HCEC 1CT (cell line): ENCODE measurements at places on chromosomes 12 and 14.
A peak's percentile ranks its signal among the peaks of the same experiment; 100 is the strongest.

DNA sequence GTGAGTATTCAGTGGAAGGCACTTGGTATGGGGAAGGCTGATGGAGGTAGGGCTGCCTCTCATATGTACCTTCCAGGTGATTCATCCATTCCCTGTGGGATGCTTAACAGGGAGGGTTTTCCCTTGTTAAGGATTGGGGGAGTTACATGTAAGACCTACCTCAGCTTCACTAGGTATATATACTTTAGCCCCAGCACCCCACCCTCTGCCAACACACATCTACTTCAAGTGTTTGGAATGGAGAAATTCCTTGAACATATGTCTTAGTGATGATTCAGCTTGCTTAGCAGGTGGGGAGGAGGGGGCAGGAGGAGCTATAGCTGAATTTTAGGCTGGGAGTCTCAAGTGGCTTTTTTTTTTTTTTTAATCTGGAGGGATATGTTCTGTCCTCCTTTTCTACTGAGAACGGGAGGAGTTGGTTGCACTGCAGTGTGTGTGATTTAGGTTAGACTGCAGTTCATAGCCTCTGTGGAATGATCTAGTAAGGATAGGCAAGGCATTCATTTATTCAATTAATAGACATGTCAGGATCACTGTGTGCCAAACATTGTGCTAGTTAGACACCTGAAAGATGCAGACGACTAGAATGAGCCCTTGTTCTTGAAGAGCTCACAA lies 1.7 kb downstream of the PIP4K2C start:
- peak; percentile 38 for DNase-seq

DNA sequence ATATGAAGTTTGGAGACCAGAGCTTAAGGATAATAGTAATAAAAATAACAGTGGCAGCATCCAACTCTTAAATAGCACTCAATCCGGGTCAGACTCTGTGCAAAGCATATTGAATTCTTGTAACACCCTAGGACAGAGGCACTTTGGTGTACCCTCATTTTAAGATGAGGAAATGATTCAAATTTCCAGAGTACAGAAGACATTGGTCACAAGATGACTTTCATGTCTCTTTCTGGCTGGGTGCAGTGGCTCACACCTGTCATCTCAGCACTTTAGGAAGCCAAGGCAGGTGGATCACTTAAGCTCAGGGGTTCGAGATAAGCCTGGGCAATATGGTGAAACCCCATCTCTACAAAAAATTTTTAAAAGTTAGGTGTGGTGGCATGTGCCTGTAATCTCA lies 235.8 kb downstream of the SLC15A4 start:
- no peak for DNase-seq

- no peak for DNase-seq
Observed at GRCh38 chr12:6146509-6146908, 22.0 kb upstream of the VWF start.

DNA sequence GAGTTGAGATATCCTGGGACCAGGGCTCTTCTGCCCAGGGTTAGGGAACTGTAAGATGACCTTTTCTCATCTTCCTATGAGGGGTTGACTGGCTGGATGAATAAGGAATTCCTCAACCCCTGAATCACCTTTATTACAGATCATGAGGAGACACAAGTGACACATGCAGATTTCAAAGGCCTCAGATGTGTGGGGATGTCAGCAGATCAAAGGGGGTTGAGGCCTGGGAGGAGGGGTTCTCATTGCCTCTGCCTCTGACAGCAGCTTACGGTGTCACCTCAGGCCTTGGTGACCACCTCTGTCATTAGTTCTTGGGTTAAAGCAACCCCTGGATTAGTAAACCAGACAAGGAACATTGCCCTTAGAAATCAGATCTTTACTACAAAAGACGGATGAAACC lies 2.1 kb upstream of the KRT72 start:
- DNase-seq = no peak

GRCh38 chr14:54674046-54674741 lies 107.3 kb downstream of the SAMD4A start:
- DNase-seq = no peak

DNA sequence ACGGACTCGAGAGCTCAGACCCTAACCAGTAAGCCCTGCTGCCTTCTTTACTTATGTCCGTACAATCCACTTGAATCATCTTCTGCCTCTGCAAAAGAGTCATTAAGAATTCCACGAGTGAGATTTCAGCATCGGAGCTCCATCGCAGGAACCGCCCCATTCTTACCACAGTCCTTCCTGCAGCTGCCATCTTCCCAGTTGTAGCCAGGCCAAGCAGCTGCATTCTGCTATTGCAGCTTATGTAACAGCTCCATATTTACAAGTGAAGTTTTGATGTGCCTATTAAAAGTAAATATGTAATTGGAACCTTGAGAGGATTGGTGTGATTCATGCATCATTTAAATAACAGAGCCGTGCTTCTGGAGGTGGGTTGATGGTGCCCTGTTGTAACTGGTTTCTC lies 157.4 kb downstream of the KICS2 start:
- no peak for DNase-seq

- DNase-seq = no peak
Observed at GRCh38 chr14:95095996-95096395, 61.3 kb downstream of the DICER1 start.

- DNase-seq = no peak
Observed at GRCh38 chr12:111887926-111888745, 46.1 kb downstream of the MAPKAPK5 start.

GRCh38 chr12:66735275-66735674 lies 56.4 kb upstream of the GRIP1 start:
- DNase-seq = no peak

GRCh38 chr14:101726954-101727302 lies 34.6 kb upstream of the PPP2R5C start:
- no peak for DNase-seq

- peak; percentile 76 for DNase-seq
Observed at GRCh38 chr14:61145903-61146481, 135.1 kb downstream of the TMEM30B start.

GRCh38 chr12:53590652-53591051 lies 35.5 kb downstream of the ATF7 start:
- no peak for DNase-seq

- peak; percentile 57 for DNase-seq
Observed at GRCh38 chr14:23056145-23056955, 970 bp downstream of the CDH24 start.

DNA sequence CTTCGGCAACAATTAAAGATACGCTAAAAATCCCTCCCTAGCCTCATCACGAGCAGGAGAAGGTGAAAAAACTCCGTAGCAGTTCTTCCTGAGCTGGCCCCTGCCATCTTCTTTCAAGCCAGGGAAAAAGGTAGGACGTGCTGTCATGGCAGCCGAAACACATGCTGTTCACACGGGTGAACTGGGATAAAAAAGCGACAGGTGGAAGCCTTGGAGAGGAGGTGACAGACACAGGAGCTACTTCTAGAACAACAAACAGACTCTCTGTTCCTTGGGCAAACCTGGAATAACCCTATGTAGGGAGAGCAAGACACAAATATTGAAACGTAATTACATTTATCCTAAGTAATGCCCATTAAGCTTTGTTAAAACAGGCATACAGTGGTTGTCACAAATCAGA lies 81.3 kb downstream of the KCNK10 start:
- no peak for DNase-seq

- DNase-seq = no peak
Observed at GRCh38 chr14:55074662-55075061, 23.2 kb downstream of the MAPK1IP1L start.

DNA sequence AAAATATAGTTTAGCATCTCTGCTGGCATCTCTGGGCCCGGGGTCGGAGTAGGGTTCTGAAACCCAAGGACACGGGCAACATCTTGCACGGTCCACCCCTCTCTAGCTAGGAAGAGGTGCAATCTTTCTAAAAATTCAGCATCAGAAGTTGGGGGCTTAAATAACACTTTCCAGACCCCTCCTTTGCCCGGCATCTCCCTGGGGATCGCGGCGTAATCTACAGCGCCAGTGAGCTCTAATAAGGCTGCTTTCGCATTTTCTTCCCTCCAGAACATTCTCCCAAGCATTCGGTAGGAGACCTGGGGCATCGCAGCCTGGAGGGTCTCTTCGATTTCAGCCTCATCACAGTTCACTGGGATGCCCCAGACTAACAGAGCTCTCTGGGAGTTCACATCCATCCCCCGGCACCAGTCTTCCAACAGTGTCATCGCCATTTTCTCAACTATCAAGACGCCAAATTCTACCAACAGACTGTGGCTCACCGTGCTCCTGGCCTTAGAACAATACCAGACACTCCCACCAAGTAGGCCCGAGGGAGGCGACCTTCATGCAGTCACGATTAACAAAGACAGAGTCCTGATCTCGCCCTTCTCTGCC lies 880 bp downstream of the PNMA1 start:
- DNase-seq = peak; percentile 4

GRCh38 chr14:41608681-41609390 lies 2.2 kb downstream of the LRFN5 start:
- no peak for DNase-seq

DNA sequence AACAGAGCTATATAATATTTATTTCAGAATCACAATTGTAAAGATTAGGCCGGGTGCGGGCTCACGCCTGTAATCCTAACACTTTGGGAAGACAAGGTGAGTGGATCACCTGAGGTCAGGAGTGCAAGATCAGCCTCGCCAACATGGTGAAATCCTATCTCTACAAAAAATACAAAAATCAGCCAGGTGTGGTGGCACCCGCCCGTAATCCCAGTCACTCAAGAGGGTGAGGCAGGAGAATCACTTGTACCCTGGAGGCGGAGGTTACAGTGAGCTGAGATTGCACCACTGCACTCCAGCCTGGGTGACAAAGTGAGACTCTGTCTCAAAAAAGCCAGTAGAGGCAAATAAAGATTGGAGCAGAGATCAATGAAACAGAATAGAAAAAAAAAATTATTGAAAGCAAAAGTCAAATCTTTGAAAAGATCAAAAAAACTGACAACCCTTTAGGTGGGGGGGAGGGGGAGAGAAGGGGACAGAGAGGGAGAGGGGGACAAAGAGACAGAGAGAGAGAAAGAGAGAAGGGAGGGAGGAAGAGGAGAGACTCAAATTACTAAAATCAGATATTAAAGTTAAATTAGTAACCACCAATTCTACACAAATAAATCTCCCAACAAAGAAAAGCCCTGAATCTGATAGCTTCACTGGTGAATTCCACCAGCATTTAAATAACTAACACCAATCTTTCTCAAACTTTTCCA lies 52.4 kb upstream of the AP4S1 start:
- no peak for DNase-seq

GRCh38 chr12:48216785-48217184 lies 13.7 kb upstream of the OR10AD1 start:
- no peak for DNase-seq

DNA sequence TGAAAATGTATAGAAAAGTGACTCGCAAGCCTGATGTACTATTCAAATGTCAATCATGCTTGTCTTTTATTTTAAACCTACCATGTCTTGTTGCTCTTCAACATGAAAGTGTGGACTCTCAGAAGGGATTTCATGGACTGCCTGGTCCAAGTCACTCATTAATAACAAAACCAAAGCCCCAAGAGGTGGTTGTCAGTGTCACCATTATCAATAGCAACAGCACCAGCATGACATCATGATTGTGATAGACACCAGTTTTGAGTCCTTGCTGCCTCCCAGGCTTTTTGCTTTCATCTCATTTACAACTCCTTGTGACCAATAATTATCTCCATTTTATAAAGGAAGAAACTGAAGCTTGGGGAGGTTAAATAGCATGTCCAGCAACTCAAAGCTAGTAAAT lies 112.0 kb upstream of the TMPO start:
- DNase-seq = no peak

- no peak for DNase-seq
Observed at GRCh38 chr12:51005671-51006070, 20.5 kb downstream of the SLC11A2 start.

DNA sequence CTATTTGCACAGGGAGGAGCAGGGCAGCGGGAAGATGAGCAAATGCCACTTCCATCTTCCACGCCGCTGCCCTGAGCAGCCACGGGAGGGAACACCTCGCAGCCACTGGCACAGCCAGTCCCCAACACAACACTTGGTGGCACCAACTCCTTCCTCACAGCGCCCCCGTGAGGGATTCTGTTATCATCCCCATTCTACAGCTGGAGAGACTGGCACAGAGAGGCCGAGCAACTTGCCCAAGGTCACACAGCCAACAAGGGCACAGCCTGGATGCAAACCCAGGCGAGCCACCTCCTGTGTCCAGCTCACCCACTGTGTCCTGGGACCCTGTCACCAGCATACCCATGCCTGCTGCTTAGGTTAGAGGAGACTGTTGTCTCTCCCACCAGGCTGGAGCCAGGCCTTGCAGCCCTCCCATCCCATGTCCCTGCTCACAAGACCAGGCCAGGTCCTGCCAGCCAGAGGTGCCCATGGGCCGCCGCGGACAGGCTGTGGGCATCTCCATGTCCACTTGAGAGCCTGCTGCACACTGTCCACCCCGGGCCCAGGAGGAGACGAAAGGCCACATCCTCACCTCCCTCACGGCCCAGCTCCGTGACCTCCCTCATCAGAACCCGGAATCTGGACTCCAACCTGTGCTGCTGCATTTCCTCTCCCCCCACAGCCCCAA lies 57.0 kb downstream of the NCOR2 start:
- no peak for DNase-seq

DNA sequence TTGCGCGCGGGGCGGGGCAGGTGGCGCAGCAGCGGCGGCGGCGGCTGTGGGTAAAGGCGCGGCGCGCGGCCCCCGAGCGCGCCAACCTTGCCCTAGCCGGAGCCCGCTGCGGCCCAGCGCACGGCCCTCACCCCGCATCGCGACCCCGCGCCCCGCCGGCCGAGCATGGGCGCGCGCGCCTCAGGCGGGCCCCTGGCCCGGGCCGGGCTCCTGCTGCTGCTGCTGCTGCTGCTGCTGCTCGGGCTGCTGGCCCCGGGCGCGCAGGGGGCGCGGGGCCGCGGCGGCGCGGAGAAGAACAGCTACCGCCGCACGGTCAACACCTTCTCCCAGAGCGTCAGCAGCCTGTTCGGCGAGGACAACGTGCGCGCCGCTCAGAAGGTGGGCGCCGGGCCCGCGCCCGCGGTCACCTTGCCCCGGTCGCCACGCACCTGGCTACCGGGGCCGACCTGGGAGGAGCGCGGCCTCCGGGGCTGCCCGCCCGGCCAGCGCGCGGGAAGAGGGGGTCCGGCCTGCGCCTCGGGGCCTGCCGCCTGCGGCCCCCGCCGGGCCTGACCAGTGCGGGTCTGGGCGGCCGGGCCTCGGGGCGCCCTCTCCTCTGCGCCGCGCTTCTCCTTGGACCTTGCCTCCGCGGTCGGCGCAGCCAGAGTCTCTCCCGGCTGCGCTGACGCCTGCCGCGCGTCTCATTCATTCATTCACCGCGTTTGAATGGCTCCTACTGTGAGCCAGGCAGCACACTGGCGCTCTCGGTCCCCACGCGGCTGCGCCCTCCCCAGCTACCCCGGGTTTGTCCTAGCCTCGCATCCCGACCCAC lies at the start of gene BRI3BP:
BRI3BP (plus strand) TSS at position 20 of the 811 bp plus-strand sequence; CDS start at position 166, 146 bp downstream.
- peak; percentile 51 for DNase-seq

GRCh38 chr14:74946659-74947281 lies 8.6 kb downstream of the PGF start:
- DNase-seq = no peak

GRCh38 chr12:87801860-87802720 lies 227.1 kb downstream of the C12orf50 start:
- DNase-seq = peak; percentile 40

GRCh38 chr14:77738559-77739250 lies 22.3 kb downstream of the SNW1 start:
- peak; percentile 54 for DNase-seq

GRCh38 chr12:89439941-89440340 lies 84.7 kb downstream of the GALNT4 start:
- peak; percentile 74 for DNase-seq
